ENCODE measurements at places on chromosomes 11 and 22.

DNA sequence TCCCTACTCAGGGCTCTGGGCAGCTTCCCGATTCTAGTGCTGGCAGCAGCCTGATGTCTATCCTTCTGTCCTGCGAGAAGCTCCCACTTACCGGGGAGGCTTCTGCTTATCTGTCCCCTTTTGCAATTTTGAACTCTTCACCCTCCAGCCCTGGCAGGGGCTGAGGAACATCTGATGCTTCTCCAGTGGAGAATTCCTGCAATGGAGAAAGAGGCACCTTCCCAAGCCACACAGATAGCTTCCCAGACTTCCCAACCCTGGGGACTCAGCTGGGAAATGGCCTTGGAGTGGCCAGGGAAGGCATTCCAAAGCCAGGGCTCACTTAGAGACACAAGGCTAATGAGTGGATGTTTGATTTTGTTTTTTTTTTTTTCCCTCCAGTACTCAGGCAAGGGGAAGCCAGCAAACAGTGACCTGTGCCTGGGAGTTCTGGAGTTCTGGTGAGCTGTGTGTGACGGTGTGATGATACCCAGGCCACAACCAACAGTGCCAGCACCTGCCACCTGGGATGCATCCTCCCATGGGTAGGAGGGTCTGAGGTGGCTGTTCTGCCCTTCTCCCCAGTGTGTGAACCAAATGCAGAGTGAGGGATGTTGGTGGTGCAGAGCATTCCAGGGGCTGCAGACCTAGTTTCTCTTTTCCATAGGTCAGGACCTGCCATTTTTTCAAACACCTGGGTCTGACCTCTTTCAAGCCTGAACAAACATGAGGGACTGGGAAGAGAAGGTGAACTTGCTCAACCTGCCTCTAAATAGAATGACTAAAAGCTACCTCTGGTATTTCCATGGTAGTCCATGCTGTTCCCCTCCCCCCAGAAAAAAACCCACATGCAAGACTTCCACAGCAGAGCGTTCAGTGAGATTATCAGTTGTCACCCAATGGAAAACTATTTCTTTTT lies 95.1 kb downstream of the CCDC81 start:
- DNase-seq: no peak

- DNase-seq: no peak
These were observed 4.8 kb downstream of the MRGPRG start for GRCh38 chr11:3213659-3214419.

DNA sequence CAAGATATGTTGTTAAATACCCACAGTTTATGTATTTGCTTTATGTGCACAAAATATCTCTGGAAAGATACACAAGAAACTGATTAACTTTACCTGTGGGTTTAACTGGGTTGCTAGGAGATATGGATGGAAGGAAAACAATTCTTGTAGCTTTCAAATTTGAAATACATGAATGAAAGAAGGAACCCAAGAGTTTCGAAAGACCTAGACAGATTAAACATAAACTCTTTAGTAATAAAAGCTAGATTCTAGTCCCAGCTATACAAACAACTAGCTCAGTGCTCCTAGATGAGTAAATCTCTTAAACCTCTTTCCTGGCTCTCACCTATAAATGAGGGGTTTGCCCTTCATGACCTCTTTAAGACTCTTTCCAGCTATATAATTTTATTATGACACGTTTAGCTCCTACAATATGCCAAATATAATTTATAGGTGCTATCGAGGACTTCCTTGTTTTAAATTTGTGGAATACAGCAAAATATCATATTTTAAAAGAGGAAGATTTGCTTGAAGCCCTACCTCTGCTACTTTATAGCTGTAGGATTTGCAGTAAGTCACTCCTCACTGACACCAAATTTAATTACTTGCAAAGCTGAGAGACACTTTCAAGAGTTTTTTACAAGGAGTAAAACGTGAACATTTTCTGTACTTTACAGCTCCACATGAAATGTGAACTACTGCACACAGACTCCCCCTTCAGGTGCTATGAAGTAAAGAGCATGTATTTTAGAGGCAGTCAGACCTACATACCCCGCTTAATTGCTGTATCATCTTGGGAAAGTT lies 50.7 kb downstream of the RRAS2 start:
- DNase-seq: no peak

DNA sequence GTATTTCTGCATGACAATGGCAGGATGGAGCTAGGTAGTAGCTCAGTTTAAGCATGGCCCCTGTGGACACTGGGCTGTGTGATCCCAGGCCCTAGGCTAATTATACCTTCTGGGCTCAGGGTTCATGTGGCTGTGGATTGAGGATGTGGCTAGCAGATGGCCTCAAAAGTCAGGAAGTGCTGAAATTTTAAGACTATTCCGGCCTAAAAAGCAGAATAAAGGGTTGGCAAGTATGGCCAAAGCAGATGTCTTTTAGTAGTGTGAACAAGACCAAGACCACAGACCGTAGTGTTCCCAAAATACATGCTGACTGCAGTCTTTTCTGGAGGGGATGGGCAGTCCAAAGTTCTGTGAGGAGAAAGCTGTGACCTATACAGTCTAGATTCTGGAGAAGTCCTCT lies 115.7 kb upstream of the RAG2 start:
- no peak for DNase-seq

GRCh38 chr11:95584589-95584988 lies 205.0 kb downstream of the FAM76B start:
- DNase-seq: no peak

- no peak for DNase-seq
These were observed 76.9 kb downstream of the PIWIL3 start for GRCh38 chr22:24697621-24698082.

DNA sequence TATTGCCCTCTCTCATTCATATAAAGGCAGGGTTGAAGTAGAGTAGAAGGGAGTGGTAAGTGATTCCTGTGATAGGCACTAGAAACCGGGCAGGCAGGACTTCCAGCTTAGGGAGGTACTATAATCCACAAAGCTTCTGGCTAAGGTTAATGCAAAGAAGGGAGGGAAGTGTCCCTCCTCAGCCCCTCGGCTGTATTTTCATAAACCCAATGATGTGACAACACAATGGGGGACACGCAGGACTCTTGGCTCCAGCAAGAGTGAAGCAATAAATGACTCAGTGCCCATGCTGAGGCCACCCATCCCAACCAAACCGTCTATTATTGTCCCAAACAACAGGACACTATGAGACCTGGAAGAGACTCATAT lies 90.7 kb downstream of the ETS1 start:
- DNase-seq: no peak

DNA sequence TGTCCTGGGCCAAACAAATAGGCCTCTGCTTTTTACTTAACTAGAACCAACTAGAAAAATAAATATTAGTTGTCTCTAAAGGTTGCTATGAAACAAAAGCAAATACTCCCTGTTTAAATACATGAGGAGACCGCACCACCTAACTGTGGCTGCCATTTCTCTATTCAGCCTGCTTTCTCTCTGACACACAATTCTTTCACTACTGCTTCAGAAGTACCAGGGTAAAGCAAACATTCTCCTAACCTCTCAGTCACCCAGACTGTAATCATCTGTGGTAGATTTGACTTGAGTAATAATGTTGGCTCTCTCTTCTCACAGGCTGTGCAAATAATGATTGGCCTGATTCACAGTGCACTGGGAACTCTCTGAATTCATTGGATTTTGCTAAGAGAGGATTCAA lies 41.0 kb upstream of the MS4A8 start:
- DNase-seq: no peak

- DNase-seq: no peak
These were observed 49.5 kb upstream of the HSPA8 start for GRCh38 chr11:123111465-123111864.

GRCh38 chr22:50270666-50271394 lies 650 bp upstream of the MAPK11 start:
- DNase-seq: peak; percentile 23

DNA sequence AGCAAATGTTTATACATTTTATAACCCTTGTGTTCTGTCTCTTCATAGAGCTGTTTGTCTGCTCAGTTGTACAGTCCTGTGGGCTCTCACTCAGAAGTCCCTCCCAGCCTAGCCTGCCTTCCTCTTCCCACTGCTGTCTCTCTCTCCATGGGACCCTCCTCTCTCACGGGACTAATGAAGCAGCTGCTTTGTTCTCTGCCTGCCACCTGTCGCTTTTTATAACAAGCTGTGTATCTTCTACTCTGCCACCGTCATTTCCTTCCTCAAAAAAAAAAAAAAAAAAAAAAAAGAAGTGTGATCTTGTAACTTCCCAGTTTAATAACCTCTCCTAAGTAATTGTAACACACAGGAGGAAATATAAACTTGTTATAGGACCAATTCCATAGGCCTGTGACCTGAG lies 92.2 kb upstream of the ALKBH3 start:
- no peak for DNase-seq

- no peak for DNase-seq
These were observed 10.1 kb downstream of the PATE2 start for GRCh38 chr11:125768336-125769046.

GRCh38 chr11:83572581-83573496 lies 286.7 kb upstream of the CCDC90B start:
- no peak for DNase-seq

- DNase-seq: no peak
These were observed 6.4 kb downstream of the GATD1 start for GRCh38 chr11:770642-771616.

DNA sequence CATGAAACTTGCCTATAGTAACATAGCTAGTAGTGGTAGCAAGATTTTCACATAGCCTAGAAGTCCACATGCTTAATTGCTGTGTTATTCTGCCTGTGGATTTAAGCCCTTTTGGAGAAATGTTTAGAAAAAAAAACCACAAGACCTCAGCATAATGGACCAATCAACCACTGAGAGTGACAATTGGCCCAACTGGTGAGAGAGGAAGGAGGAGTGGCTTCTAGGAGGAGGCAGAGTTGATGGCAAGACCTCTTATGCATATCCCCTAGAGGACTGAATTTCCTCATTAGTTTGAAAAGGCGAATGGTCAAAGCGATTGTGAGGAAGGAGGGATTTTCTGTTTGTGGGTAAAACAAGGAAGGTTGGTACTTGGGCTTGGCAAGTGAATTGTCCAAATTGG lies 30.6 kb downstream of the NNMT start:
- DNase-seq: no peak

DNA sequence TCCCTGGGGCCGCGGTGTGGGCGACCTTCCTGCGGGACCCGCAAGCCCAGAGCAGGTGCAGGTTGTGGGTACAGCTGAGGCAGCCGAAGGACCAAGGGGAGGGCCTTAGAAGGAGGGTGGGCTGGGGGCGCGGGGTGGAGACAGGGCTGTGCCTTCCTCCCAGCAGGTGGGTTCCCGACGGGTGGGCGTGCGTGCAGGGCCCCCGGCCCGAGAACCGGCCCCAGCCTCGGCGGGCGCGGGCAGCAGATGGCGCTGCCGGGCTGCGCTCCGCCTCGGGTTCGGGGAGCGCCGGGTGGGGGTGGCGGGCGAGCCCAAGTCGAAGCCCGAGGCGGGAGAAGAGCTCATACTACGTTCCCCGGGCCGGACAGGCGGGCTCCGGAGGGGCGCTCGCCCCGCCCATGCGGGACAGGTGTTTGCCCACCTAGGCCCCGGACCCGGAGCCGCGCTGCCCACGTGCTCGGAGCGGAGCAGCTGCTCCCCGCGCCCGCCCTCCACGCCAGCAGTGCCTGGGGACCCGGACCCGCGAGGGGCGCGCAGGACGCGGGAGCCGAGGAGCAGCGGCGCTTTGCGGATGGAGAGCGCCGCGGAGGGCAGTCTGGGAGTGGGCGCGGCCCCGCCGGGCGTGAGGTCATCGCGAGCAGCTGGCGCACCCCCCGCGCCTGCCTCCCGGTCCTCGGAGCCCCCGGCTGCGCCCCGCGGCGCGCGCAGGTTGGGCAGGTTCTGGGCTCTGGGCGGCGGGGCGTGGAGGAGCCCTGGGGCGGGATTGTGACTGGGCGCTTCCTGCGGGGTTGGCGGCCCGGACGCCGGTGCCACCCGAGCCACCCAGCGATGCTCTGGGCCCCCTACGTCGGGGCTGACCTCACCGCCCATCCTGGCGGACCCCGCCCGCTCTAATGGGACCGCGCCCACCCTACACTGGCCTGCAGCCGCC lies 25.3 kb downstream of the DUSP8 start:
- peak; percentile 61 for DNase-seq

GRCh38 chr11:103550811-103551210 lies 441.6 kb downstream of the DYNC2H1 start:
- no peak for DNase-seq

DNA sequence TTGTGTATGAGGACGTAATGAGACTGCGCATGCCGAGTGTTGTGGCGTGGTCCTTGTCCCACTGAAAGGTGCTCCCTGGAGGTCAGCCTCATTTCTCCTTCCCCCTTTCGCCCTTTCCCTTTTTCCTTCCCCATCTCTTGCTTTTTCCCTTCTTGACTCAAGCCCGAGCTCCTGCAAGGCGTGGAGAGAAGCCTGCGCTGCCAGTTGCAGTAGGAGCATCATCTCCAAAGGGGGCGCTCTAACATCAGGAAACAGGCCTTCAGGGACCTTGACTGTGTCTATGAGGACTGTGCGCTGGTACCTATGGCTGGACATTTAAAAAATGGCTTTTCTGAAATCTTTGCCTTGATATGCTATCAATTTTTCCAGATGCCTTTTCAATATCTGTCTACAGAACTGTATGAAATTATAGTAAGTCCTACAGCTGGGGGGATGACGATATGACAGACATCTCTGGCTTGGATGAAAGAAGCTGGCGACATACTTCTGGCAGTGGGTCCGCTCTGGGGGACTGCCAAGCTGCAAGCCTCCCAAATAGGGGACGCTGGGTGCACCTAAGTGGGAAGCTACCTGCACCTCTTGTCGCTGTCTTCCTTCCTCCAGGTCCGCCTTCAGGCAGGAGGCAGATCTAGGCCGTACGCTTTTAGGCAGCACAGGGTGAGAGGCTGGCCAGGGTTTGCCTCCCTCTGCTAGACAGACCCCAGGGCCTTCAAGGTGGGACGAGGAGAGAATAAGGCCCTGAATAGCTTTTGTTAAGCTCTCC lies 96.5 kb downstream of the NXPE2 start:
- DNase-seq: peak; percentile 83

All from WERI-Rb-1 (cell line).